NT2/D1 (cell line): ENCODE measurements at places on chromosomes 3 and 15.

GRCh38 chr3:17355591-17355990 lies 386.8 kb downstream of the TBC1D5 start:
- no peak for DNase-seq

DNA sequence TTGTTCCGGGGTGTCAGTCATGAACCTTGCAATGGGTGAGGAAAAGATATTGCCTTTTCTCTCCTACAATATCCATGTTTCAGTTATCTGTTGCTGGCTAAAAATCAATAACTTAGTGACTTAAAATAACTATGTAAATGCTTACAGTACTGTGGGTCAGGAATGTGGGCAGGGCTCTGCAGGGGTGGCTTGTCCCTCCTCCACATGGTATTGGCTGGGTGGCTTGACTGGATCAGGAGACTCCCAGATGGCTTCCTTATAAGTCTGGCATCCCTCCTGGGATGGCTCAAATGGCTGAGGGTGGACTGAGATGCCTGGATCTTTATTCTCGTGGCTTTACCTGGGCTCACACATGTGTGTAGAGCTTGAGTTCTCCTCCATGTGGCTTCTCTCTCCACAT lies 47.5 kb downstream of the GTPBP8 start:
- no peak for DNase-seq

DNA sequence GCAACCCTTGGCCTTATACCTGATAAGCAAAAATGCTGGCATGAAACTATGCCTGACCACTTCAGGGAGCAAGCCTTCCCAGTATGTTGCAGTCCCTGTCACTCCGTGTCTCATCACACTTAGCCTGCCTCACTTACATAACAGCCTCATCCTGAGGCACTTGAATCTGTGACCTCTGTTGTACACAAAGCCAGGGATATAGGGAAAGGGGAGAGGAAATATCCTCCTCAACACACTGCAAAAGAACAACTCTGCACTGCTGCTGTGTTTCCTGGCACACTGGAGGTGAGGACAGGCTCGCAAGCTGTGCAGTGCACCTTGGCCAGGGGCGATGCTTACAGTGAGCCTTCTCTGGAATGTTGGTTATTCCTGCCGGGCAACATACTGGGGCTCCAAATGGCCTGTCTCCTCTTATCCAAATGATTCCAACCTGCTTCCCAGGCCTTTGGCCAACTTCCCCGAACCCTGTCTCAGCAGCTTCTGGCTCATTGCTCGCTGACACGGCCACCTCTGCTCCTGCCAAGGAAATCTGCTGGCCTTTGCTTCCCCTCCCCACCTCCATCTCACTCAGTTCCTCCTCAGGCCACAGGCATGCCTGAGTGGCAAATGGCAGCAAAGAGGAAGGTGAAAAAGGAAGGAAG lies 109.2 kb downstream of the CD47 start:
- DNase-seq = no peak

DNA sequence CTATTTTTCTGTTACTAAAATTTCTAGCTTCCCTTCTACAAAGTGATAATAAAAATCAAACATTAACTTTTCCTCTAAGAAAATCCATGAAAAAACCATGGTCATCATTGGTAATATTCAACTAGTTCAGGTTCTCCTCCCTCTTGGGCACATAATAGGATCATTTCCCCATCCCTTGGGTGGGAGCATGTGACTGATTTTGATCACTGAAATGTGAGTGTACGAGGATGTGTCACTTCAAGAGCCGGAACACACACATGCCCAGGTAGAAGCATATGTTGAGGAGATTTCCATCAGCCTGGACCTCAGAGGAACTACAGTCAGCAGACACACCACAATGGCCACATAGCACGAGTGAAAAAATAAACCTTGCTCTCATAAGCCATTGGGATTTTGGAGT lies 36.1 kb downstream of the AP3S2 start:
- no peak for DNase-seq

DNA sequence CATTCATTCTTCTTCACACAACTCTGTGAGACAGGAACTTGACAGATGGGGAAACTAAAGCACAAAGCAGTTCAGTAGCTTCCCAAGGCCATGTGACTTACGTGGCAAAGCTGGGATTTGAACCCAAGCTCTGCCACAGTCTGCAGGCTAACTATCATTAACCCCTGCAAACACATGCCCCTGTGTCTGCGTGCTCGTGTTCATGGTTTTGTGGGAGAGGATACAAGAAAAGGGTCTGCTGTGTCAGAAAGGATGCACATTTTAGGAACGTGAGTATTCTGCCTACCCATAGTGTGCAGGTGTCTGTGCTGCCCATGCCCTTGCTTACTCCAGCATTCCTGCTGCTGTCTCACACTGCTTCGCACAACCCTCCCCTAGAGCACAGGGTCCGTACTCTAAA lies 137.0 kb downstream of the CHDH start:
- no peak for DNase-seq

- DNase-seq = no peak
Measured at GRCh38 chr3:134111616-134112015, 81.9 kb upstream of the SLCO2A1 start.

DNA sequence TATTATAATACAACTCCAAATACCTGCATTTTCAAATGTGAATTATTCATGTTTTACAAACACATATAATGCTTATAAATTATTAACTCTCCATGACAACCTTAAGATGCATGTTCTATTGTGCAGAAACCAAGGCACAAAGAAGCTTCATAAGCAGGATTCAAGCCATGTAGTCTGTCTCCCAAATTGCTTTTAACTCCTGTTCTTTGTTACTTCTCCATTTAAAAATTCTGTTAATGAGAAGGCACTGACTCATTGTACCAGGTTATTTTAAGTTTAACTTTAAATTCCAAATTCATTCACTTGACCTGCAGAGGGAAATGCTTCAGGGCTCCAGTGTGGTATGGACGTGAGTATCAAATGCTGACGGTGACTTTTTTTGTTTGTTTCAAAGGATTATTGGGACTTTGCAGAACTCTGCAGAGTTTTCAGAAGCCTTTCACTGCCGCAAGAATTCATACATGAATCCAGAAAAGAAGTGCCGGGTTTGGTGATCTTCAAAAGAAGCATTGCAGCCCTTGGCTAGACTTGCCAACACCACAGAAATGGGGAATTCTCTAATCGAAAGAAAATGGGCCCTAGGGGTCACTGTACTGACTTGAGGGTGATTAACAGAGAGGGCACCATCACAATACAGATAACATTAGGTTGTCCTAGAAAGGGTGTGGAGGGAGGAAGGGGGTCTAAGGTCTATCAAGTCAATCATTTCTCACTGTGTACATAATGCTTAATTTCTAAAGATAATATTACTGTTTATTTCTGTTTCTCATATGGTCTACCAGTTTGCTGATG lies 100.0 kb downstream of the MME start:
- no peak for DNase-seq

- no peak for DNase-seq
Measured at GRCh38 chr3:43537225-43537624, 84.6 kb downstream of the ANO10 start.

GRCh38 chr15:77528968-77529319 lies 103.8 kb downstream of the LINGO1 start:
- no peak for DNase-seq

- no peak for DNase-seq
Measured at GRCh38 chr15:39106950-39107349, 473.9 kb upstream of the THBS1 start.

- DNase-seq = no peak
Measured at GRCh38 chr3:150535204-150535603, 11.1 kb downstream of the SERP1 start.

DNA sequence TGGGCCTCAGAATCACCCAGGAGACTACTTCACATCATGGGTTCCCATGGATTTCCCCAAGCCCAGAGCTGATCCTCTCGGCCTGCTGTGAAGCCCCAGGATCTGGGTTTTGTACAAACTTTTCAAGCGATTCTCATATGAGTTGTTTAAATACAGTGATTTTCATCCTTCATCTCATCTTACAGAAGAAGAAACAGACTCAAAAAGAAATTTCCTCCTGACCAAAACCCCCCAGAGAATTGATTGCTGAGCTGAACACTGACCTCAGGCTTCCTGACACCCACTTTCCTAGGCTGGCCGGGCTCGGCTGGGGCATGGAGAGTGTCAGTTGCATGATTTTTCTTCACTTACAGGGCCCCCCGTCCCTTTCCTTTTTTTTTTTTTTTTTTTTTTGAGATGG lies 60.3 kb downstream of the BDH1 start:
- DNase-seq = no peak

GRCh38 chr3:51722362-51722761 lies 15.5 kb downstream of the GRM2 start:
- no peak for DNase-seq

DNA sequence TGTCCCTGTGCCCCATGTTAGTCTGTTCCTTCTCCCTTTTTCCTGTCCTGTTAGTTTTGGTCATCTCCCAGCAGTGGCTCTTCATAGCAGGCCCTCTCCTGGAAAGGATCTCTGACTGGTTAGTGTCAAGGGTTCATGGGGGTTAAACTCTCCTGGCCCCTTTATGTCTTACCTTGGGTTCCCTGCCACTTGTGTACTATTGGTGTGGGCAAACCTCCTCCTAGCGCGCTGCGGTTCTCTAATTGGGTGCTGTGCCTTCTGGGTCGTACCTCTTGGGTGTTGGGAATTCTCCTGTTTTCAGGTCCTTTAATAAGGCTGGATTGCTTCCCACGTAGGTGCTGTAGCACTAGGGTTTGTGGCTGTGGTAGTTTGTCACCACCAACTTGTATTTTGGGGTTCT lies 18.8 kb downstream of the GMPS start:
- DNase-seq = no peak

DNA sequence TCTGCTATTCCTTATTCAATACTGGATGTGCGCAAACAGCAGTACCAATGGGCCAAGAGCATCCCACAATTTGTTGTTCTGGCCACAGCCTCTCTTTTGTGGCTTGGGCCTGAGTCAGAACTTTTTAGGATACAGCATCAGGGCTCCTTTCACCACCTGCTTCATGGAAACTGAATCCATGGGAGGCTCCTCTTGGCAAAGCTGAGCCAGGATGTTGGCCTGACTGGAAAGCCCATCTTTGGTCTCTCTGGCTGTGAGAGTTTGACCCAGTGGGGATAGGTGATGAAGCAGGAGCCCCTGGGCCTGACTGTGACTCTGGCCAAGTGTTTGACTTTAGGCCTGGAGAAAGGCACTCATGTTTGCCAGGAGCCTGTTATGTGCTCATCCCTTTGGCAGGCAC lies 27.6 kb downstream of the IL16 start:
- no peak for DNase-seq

- DNase-seq = no peak
Measured at GRCh38 chr3:124779116-124779515, 48.9 kb downstream of the UMPS start.

- no peak for DNase-seq
Measured at GRCh38 chr3:114624571-114625181, 330.8 kb downstream of the TIGIT start.

DNA sequence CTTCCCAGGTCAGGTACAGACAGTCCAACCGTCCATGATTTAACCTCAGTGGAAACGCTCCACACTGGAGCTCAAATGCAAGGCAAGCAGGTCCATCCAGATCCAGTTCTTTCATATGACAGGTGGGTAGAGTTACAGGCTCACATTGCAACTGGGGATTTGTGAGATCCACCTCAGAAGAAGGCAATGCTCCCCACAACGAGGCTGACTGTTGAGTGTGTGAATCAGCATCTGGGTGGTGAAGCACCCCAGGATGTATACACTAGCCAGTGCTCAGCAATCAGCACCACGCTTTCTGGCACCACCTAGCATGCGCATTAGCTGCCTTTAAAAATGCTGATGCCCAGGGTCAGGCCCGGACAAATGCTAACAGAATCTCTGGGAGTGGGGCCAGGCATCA lies 343.5 kb upstream of the ICE2 start:
- DNase-seq = no peak

DNA sequence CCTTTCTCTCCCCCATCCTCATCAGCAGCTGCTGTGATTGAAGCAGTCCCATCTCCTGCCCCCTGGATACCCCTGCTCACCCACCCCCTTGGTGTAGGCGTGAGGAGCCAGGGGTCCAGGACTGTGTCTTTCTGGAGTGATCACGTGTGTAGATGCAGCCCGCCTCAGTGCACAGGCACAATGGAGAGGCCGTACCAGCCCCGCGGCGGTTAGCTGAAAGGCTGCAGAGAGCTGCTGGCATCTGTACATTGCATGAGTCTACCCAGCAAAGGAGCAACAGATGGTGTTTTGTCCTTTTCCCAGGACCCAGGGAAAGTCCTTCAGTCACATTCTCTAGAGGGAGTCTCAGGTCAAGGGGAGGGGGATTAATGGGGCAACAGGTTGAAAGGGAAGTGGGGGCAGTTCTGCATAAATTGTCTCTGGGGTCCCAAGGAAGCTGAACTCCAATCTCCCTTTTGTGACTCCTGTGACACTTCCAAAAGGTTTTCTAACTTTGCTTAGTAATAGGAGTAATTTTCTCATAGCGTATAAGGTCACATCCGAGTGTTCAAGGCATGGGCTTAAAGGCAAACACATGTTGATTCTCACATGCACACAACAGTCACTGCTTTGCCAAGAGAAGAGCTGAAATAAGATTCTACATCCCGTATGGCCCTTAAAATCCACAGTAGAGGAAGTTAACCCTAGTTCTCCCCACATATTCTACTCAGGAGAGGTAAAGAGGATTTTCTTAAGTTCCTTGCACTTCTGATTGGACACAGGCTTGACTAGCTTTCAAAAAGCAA lies 7.1 kb downstream of the CSPG5 start:
- no peak for DNase-seq

DNA sequence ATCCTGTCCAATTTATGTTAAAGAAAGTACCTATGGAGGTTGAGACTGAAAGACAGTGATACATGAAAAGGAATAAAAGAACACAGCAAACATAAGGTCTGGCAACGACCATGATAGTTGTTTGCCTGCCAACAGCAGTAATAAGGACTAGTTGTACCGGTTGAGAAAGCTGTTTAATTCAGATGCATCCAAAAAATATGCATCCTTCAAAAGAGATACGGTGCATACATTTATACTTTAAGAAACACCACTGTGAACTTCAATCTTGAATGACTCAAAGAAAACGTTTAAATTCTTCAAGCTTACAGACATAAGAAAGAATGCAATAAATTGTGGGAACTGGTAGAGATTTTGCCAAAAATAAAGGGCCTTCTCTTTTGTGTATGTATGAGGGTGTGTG lies 492.1 kb downstream of the NLGN1 start:
- no peak for DNase-seq

DNA sequence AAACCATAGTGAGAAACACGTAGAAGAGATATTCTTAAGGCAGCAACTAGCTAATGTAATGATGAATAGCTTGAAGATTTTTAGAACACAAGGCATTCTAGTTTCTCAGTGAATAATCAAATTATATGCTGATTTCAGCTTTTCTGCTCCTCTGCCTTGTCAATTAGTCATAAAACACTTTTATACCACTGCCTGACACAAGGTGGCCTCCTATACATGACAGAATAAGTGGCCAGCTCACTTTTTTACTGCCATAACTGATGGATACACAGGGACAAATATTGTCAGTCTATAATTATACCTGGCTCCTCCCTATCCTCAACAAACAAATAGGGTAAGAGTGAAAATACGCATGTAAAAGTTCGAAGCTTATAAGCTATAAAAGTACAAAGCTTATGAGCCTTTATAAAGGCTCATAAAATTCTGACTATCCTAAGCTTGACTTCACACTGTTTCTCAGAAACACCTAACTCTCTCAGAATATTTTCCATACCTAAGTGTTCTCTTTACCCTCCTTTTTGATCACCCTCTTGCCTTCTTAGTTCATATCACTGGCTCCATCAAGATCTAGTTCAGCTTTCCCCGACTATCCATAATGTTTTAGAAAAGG lies 81.6 kb downstream of the HERC1 start:
- DNase-seq = no peak
